Stimulated activated CD4-positive, alpha-beta T cell treated with anti-CD3 and anti-CD28 coated beads, Interleukin-2, amount 100 ng/mL, for 24 hours (primary cell): ENCODE measurements at places on chromosomes 16 and 17.

DNA sequence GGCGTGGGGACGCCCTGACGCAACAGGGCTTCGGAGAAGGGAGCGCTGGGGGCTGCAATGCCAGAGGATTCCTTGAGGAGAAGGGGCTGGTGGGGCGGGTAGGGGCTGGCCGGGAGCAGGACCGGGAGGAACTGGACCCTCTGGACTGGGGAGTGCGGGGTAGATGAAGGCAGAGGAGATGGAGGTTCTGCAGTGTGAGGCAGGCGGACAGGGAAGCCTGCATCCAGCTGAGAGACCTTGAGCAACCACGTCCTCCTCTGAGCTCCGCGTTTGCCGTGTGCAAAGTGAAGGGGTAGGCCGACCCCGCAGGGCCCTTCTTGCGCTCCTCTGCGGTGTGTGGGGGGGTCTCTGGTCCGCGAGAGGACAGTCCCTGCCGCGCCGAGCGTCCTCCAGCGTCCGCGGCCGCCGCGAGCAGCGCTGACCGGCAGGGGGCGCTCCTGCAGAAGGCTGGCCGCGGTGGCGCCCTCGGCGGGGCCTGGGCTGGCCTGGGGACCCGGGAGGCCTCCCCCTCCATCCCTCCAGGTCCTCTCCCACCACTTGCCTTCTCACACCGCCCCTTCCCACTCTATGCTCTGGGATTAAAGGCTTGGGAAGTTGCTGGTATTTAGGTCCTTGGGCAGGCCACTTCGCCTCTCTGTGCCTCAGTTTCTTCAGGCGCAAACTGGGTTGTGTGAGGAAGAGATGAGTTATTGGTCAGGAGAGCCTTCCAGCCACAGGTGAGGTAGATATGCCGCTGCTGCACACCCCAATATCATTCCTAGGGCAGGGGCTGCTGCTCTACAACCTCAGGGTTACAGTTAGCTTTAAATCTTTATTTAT is 9.6 kb upstream of the WNT9B start:
- DNase-seq, result peak; percentile 50

DNA sequence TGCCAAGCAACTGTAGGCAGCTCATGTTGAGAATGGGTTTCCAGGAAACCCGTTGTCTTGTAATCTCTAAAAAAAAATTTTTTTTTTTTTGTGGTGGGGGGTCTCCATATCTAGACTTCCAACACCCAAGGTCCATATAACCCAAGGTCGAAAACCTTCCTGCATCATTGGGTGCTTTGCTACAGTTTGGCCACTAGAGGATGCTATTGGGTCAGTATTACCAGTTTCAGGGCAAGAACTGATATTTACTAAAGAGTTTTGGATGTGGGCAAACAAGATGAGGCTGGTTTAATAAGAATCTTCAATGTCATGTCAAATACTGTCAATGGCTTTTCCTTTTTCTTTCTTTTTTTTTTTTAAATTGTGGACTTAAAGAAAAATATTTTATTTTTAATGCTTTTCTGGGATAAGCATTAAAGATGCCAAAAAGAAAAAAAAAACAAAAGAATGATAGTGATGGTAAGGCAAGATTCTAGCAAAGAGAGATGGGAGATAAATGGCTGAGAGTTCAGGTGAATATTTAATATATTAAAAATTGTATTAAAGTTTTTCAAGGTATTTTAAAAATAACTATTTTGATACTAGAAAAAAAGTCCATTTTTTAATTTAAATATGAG is 62.2 kb downstream of the DHRS7C start:
- no peak for DNase-seq

GRCh38 chr17:40598301-40598618 is 33.0 kb upstream of the CCR7 start:
- DNase-seq, result no peak

DNA sequence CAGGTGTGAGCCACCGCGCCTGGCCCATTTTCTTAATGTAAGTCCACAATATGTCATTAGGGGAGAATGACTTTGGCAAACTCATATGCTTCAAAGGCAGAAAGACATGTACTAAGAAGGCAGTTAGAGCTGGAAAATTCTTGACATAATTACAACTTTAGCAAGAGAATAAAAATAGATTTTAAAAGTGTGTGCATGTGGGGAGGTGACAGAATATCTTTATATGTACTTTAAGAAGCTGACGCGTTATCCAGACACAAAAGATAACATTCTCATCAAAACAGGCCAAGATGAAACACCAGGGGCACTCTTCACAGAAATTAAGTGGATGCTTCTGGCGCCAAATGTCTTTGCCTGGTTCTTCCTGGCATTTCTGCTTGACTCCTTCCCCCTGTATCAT is 28.2 kb downstream of the GJC1 start:
- no peak for DNase-seq

DNA sequence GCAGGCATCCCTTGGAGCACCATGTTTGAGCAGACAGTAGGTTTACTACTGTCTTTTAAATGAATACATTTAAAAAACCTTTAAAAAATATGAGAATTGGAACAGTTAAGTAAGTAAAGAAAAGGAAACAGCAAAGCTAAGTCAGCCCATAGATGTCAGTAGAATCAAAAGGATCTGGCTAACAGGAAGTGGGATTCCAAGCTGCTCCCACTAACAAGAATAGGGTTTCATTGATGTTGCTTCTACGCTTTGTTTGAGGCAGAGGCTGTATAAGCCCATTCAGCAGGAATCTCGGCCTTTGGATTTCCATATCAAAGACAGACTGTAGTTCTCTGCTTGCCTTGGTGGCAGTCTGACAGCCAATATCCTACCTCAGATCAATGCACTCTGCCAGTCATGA is 122.9 kb upstream of the ELAC2 start:
- DNase-seq, result no peak

DNA sequence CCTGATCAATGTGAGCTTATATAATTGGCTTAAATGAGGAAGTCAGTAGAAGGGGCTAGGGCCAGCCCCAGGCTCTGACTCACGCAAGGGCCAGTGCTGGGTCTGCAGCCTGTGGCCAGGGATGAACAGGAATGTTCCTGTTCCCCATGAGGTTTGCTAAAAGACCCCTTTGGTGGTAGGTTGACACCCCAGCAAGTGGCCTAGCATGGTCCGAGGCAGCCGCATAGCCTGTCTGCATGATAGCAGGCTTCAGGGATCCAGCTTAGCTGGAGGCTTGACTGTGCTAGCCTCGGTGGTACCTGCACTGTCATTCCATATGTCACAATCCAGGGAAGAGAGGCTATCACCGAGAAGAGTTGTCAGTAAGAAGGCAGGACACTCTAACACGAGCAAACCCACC is 23.5 kb downstream of the TRIM25 start:
- no peak for DNase-seq

GRCh38 chr17:68205808-68206720 is 41.8 kb upstream of the AMZ2 start:
- no peak for DNase-seq

DNA sequence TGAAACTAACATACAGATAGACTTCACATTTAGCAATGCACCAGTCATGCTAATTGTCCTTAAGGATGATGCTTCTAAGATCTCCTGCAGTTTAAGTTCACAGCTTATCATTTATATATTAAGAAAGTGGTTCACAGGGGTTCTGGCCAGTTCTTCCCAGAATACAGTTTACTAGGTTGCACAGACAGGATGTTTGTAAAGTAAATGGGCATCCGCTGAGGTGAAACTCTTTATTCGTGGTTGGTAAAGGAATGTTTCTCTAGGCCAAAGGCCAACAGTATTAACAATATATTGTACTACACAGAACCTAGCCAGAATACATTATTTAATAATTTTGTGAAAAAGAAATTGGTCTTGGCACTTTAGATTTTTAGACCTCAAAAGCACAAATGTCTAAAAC is 1427.3 kb downstream of the CDH8 start:
- DNase-seq, result no peak

DNA sequence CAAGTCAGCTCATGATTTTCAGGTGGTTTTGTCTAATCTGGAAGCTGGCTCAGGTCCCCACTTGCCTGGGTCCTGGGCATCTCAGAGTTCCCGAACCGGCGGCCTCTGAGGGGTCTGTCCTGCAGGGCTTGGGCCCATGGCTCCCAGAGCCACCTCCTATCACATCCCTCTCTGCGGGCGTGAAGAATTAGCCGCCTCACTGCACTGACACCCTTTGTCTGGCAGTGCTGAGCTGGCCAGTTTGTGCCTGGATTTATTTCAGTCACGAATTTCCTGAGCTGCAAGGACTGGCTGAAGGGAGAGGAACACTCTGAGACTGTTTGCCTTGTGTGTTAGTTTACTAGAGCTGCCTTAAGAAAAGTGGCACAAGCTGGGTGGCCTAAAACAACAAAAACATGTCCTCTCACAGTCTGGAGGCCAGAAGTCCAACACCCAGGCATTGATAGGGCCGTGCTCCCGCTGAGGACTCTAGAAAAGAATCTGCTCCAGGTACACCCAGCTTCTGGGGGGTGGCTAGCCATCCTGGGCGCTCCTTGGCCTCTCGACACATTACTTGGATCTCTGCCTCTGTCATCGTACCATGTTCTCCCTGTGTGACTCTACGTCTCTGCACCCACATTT is 217.5 kb upstream of the DYNLRB2 start:
- no peak for DNase-seq

- DNase-seq, result no peak
Measured at GRCh38 chr17:18231164-18231563, 5.7 kb downstream of the LLGL1 start.

- DNase-seq, result no peak
Measured at GRCh38 chr17:82281076-82281475, 7.6 kb upstream of the CSNK1D start.

DNA sequence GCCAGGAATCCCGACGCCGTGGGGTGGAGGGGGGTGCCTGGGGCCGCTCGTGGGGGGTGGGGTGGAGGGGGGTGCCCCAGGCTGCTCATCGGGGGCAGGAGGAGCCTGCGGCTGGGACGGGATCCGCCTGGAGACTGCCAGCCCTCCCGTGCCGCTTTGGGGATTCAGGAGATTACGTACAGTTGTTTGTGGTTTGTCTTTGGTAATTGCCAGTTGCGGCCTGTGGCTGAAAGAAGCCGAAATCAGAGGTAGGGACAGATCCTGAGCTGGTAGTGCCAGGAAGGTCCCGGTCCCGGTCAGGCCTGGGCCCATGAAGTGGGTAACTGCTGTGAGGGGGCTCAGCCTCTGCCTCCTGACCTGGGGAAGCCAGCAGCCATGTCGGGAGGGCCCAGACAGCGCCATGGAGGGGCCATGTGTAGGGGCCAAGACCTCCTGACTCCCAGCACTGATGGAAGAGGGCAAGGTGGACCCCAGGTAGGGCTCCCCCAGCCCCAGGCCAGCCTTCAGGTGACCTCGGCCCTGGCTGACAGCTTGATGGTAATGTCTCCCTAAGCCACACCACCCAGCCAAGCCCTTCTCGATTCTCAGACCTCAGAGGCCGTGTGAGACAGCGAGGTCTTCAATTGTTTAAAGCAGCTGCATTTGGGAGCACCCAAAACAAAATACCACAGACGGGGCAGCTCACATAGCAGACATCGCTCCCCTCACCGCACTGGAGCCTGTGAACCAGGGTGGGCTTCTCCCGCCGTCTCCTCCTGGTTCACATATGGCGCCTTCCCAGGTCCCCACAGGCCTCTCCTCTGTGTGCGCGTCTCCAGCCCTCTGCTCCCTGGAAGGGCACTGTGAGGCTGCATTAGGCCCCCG is 34.9 kb upstream of the SSTR5 start:
- no peak for DNase-seq

DNA sequence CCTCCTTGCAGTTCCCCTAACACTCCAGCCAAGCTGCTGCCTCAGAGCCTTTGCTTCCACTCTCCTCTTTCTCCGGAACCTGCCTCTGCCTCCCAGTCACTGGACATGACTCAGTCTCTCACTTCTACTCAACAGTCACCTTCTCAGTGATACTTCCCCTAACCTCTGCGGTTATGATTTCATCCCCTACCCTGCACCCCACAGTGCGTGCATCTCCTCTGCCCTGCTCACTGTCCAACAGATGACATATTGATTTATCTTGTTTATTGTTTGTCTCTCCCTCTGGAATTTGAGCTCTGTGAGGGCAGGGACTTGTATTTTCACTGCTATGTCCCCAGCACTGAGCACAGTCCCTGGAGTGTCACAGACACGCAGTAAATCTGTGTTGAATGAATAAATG is 100.7 kb downstream of the CYLD start:
- peak; percentile 21 for DNase-seq

DNA sequence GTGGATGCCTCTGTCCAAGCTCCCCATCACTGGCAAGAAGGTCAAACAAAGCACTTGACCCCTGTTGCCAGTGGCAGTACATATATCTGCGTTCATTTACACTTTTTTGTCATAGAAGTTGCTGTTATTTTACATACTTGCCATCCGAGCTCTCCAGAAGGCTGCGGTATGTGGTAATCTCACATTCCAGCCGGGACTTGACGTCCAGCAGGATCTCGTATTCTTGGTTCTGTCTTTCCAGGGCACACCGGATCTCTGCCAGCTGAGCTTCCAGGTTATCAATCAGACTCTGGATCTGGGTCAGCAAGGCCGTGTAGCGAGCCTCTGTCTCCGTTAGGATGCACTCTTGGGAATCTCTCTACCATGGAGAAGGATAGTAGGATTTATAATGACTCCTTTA is 6.6 kb downstream of the KRT39 start:
- DNase-seq, result no peak

DNA sequence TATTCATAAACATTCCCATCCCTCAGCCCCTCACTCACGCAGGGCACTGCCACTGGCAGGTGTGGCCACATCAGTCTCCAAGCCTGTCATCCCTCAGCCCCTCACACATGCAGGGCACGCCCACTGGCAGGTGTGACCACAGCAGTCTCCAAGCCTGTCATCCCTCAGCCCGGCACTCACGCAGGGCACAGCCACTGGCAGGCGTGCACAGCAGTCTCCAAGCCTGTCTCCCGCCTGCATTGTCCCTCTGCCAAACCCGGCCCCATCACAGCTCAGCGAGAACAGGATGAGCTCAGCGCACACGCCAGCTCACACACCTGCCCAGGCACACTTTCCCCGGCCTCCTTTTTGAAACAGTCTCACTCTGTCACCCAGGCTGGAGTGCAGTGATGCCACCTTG is 11.4 kb upstream of the KREMEN2 start:
- no peak for DNase-seq

DNA sequence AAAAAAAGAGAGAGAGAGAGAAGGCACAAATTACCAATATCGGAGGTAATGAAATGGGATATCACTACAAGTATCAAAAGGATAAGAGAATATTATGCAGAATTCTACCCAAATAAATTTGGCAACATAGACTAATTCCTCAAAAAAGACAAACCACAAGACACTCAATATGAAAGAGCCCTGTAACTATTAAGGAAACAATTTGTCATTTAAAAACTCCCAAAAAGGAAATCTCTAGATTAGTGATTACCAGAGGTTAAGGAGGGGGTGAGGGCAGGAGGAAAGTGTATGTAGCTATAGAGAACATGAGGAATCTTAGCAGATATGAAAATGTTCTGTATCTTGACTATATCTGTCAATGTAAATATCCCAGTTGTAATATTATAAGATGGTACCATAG is 54.0 kb downstream of the CFDP1 start:
- no peak for DNase-seq

DNA sequence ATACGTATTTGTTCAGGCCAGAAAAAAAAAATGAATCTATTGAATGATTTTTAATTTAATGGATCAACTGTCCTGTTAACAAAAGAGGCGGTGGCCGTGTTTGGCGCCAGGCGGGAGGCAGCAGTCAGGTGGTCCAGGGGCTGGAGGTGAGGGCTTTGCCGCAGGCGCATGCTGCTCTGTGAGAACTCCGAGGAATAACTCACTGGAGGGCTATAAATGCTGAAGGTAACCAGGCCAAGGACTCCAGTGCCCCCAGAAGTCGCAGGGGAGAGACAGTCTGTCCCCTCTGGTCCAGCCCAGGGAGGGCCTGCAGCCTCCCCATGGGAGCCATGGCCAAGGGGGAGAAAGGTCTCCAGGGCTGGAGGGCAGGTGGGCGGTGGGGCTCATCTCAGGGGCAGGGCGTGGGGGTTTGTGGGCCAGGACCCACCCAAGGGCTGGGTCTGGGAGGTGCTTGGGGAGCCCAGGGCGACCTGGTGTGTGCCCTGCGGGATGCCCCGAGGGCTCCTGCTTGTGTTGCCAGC is 7.1 kb upstream of the BAHCC1 start:
- DNase-seq, result no peak
